Calu3 (cell line): ENCODE measurements at places on chromosomes 11 and 22. TPM values are rescaled to one million over a fixed set of nuclear protein-coding genes. Genes with fewer than 3 reads are reported as not detected.

MS4A6A gene
- total RNA-seq: not detected in 2 replicates

GPHA2 gene
- total RNA-seq: not detected in 2 replicates

RIBC2 gene
- 4.5 and 5.6 TPM in 2 replicates for total RNA-seq

ISX gene
- not detected in 2 replicates for total RNA-seq

INPP5J gene
- total RNA-seq: 4.1 and 4.2 TPM in 2 replicates

GTSE1 gene
- total RNA-seq: 48.0 and 53.5 TPM in 2 replicates

SOX6 gene
- total RNA-seq: 18.4 and 22.0 TPM in 2 replicates

CAPN5 gene
- 22.3 and 41.5 TPM in 2 replicates for total RNA-seq
